ENCODE measurements at places on chromosomes 3 and 15. TPM values are rescaled to one million over a fixed set of nuclear protein-coding genes. Genes with fewer than 3 reads are reported as not detected.

Gene SLC38A3
- total RNA-seq = not detected

Gene RLBP1
- not detected for total RNA-seq

DNA sequence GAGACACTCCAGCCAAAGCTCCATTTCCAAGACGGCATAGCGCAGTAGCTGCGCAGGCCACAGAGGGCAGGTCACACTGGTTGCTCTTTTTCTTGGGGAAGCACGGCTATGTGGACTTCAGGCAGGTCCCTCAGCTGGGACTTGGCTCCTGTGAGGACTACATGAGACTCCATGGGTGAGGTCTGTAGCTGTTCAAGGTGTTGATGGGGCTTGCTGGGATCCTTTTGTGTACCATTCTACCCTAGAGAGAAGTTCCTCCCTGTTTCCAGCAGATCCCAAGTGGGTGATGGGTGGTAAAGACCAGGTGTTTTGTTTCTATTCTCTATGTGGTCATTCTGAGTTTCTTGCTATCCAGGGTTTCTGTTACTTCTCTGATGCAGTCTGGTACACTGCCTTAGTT, 183.3 kb downstream of the LPP start:
- DNase-seq = no peak

- no peak for DNase-seq
These were observed 385.7 kb upstream of the NR2F2 start for GRCh38 chr15:95944661-95945255.

Gene CYP19A1
- not detected for total RNA-seq

GRCh38 chr15:79582650-79583049, 150.5 kb downstream of the MINAR1 start:
- no peak for DNase-seq

Gene SRGAP3
- total RNA-seq = 1.8 TPM

Gene TMEM212
- total RNA-seq = not detected

Measured in Caki2 (cell line).